ENCODE measurements at places on chromosomes 3 and 15. TPM values are rescaled to one million over a fixed set of nuclear protein-coding genes. Genes with fewer than 3 reads are reported as not detected.

- DNase-seq: no peak
- no peaks in the 10 kb centered on the region for H3K4me1 ChIP-seq
- H3K27me3 ChIP-seq: no peaks in the 10 kb centered on the region
These were observed 24.7 kb downstream of the ILDR1 start for GRCh38 chr3:121997372-121997771.

DNA sequence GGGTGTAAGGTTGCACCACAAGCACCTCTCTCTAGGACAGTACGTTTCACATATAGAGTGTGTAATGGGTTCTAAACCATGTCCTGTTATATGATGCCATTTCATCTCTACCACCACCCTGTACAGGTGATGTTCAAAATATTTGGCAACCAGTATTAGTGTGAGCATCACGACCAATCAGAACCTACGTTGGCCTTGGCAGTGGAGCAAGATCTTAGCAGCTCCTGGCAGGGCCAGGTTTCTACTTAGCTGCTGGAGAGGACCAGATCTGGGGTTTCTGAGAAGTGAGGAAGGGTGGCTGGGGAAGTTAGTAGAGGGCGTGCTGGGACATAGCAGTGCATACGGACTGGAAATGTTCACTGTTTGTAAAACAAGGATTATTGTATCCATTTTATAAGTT is 23.1 kb upstream of the MITF start:
- no peak for DNase-seq
- no peaks in the 10 kb centered on the region for H3K36me3 ChIP-seq
- H3K27ac ChIP-seq: no peak overlapping the region

- peak overlapping the region; percentile 62 for H3K4me3 ChIP-seq
- peaks cover 25% of the 10 kb centered on the region for H3K27me3 ChIP-seq
- DNase-seq: peak; percentile 62
- H3K4me1 ChIP-seq: peaks cover 21% of the 10 kb centered on the region
These were observed 984 bp downstream of the RNU6-1 start for GRCh38 chr15:67838789-67839332.

GRCh38 chr15:69543681-69544364 is 91.2 kb downstream of the RPLP1 start:
- H3K36me3 ChIP-seq: no peaks in the 10 kb centered on the region
- no peaks in the 10 kb centered on the region for H3K4me1 ChIP-seq
- H3K4me3 ChIP-seq: no peak overlapping the region
- H3K27me3 ChIP-seq: no peaks in the 10 kb centered on the region
- H3K27ac ChIP-seq: no peak overlapping the region

DNA sequence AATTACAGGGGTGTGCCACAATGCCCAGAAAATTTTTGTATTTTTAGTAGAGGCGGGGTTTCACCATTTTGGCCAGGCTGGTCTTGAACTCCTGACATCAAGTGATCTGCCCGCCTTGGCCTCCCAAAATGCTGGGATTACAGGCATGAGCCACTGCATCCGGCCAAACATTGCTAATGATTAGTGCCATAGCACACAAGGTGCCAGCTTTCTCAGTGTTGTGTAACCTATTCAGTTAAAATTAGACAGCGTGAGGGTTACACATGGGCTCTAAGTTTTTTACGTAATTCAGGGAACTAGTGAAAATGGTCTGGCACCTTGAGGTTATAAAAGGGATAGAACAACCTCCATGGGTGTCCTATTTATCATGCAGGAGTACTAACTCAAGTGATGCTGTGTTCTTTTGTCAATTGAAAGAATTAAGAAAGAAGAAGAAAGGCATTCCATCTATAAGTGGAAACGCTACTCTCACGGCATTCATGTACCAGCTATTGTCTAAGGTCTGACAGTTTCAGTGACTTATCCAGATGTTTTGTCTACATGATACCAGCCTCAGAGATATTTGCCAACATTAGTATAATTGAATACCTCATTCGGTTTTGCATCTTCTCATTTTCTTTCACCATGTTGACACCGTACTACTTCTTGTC is 84.7 kb downstream of the EOMES start:
- no peak overlapping the region for H3K4me3 ChIP-seq
- no peak overlapping the region for H3K27ac ChIP-seq
- H3K27me3 ChIP-seq: no peaks in the 10 kb centered on the region

DNA sequence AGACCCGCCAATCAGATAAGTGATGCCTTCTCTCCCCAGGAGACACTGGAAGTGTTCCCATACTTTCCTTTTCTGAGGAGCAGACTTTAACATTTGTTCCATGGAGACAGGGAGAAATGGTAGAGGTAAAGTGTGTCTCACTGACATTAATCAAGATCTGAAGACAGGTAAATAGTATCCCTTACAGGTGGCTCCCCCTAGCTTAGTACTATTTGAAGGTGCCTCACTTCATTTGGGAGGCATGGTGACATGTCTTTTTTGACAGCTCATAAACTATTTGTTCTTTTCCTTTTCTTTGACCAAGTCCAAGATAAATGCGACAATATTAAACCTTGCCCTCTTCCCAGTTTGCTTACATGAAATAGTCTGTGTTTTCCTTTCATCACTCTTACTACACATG is 485.6 kb upstream of the IL12A start:
- no peak overlapping the region for H3K27ac ChIP-seq
- no peak for DNase-seq
- no peaks in the 10 kb centered on the region for H3K36me3 ChIP-seq
- H3K4me1 ChIP-seq: no peaks in the 10 kb centered on the region

DNA sequence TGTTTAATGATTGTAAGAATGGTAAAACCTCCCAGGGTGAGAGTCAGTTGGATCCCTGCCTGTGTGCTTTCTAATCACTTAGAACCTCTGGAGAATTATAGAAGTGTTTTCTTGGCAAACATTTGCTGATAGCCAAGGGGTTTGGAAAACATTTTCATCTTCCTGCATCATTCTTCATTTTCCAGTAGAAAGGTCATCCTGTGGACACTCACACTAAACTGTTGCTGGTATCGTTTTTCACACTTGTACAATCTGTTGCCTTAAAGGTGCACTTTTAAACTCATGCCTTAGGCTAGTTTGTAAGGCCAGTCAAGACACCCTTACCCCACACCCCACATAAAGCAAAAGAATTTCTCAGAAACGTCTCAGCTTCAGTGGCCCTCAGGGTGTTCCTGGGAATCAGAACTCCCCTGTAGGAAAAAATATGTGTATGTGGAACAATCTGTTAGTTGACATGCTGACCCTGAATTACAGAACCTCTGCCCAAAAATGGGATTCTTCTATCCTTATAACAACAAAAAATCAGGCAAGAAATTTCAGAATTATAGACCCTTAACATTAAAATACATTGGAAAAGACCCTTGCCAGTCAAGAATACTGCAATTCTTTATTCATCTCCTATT is 5.8 kb upstream of the PLD1 start:
- no peaks in the 10 kb centered on the region for H3K4me1 ChIP-seq
- H3K36me3 ChIP-seq: no peaks in the 10 kb centered on the region

GRCh38 chr3:186849374-186849975 is 7.0 kb downstream of the ADIPOQ start:
- H3K27me3 ChIP-seq: no peaks in the 10 kb centered on the region
- no peak overlapping the region for H3K27ac ChIP-seq
- DNase-seq: no peak

DNA sequence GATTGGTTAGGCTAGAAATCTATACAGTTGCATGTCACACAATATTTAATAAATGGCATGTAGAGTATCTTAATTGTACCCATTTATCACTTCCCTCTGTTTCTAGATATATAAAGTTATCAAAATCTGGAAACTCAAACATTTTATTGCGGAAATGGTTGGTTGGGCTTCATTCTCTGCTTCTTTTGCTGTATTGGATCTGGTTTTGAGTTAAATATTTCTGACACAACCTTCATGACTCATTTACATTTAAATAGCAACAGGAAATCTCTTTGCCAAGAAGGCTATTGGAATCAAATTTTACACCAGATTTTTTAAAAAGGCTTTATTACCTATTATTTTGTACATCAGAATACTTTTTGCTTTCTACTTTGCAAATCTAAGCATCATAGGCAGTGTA is 153.8 kb downstream of the EBLN2 start:
- no peaks in the 10 kb centered on the region for H3K4me1 ChIP-seq
- no peaks in the 10 kb centered on the region for H3K27me3 ChIP-seq
- no peak for DNase-seq
- no peaks in the 10 kb centered on the region for H3K36me3 ChIP-seq

- no peaks in the 10 kb centered on the region for H3K36me3 ChIP-seq
- DNase-seq: no peak
- H3K27ac ChIP-seq: peak overlapping the region; percentile 22
- H3K4me1 ChIP-seq: no peaks in the 10 kb centered on the region
- no peak overlapping the region for H3K4me3 ChIP-seq
These were observed 38.7 kb upstream of the CA12 start for GRCh38 chr15:63420333-63420747.

DNA sequence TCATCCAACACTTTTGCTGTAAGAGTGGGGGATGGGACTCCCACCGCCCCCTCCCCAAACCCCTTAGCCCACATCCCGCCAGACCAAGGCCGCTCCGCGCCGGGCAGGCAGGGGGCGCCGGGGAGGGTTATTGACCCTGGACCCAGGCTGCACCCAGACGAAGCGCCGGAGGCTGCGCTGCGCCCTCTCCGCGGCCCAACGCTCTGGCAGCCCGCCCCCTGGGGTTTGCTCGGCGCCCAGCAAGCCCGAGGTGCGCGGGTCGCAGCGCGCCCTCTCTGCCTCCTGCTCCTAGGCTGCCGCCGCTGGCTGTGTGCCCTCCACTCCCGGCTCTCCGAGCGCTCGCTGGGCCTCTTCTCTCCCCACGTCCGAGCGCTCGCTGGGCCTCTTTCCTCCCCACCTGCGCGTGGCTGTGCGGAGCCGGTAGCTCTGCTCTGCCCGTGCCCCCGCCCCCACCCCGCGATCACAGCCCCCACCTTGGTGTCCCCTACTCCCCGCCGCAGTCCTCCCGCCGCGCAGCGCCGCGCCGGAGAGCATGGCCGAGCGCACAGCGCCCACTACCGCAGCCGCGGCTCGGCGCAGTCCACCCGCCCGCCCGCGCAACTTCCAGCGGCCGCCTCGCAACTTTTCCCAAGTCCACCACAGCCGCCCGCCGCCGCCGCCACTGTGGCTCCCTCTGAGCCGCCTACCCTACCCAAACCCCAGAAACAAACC is 1.2 kb downstream of the MECOM start:
- peak overlapping the region; percentile 58 for H3K4me3 ChIP-seq
- H3K27me3 ChIP-seq: peaks cover 28% of the 10 kb centered on the region
- H3K27ac ChIP-seq: peak overlapping the region; percentile 85
- no peaks in the 10 kb centered on the region for H3K4me1 ChIP-seq
- peak; percentile 71 for DNase-seq

- no peaks in the 10 kb centered on the region for H3K36me3 ChIP-seq
- peaks cover 96% of the 10 kb centered on the region for H3K27me3 ChIP-seq
- DNase-seq: no peak
- H3K4me3 ChIP-seq: no peak overlapping the region
These were observed 2.9 kb downstream of the SOX14 start for GRCh38 chr3:137766876-137767537.

GRCh38 chr3:156761713-156762451 is 64.3 kb upstream of the LEKR1 start:
- no peak overlapping the region for H3K27ac ChIP-seq
- no peaks in the 10 kb centered on the region for H3K4me1 ChIP-seq
- DNase-seq: no peak
- no peak overlapping the region for H3K4me3 ChIP-seq
- no peaks in the 10 kb centered on the region for H3K36me3 ChIP-seq

GRCh38 chr3:77605308-77605707 is 565.4 kb downstream of the ROBO2 start:
- H3K4me3 ChIP-seq: no peak overlapping the region
- no peaks in the 10 kb centered on the region for H3K4me1 ChIP-seq
- no peaks in the 10 kb centered on the region for H3K27me3 ChIP-seq
- no peak for DNase-seq

DNA sequence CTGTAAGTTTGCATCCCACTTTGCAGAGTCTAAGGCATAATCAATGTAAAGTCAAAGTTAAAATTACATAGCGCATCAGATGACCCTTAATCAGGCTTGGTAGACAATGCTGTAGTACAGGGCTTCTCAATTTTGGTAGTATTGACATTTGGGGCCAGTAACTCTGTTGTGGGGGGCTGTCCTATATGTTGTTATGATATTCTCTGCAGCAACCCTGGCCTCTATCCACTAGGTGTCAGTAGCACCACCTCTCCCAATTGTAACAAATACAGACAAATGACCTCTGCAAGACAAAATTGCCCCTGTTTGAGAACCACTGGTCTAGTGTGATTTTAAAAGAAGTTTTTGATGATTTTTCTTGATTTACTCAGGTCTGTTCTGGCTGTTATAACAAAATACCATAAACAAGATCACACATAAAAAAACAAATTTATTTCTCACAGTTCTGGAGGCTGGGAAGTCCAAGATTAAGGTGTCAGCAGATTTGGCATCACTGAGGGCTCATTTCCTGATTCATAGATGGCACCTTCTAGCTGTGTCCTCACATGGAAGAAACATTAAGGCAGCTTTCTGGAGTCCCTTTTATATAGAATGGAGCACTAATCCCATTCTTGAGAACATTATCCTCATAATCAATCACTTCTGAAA is 37.6 kb upstream of the SLC9A9 start:
- H3K4me1 ChIP-seq: no peaks in the 10 kb centered on the region
- H3K27ac ChIP-seq: no peak overlapping the region
- H3K4me3 ChIP-seq: no peak overlapping the region
- no peaks in the 10 kb centered on the region for H3K36me3 ChIP-seq
- no peaks in the 10 kb centered on the region for H3K27me3 ChIP-seq
- peak; percentile 24 for DNase-seq

GRCh38 chr15:76065793-76066192 is 6.0 kb downstream of the TMEM266 start:
- H3K27ac ChIP-seq: no peak overlapping the region
- no peaks in the 10 kb centered on the region for H3K36me3 ChIP-seq
- H3K4me1 ChIP-seq: no peaks in the 10 kb centered on the region
- H3K27me3 ChIP-seq: peaks cover 8% of the 10 kb centered on the region

DNA sequence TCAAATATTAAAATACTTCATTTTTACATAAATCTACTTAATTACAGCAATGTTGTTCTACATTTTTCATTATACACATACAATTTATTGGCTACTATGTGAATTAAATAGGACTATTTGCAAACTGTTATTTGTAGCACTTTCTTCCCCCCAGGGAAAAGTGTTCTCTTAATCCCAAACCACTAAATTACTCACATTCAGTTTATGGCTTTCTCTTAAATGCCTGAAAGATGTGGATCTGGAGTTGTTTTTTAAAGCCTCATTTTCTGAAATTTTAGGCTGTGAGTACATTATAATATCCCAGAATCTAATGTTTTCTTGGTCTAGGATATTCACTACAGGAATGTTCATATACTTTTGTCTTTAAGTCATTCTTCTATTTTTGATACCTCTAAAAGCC is 32.7 kb downstream of the PRTG start:
- H3K4me3 ChIP-seq: no peak overlapping the region
- no peaks in the 10 kb centered on the region for H3K36me3 ChIP-seq
- DNase-seq: no peak
- no peaks in the 10 kb centered on the region for H3K27me3 ChIP-seq

- no peaks in the 10 kb centered on the region for H3K4me1 ChIP-seq
- H3K4me3 ChIP-seq: no peak overlapping the region
- no peaks in the 10 kb centered on the region for H3K36me3 ChIP-seq
- DNase-seq: no peak
- H3K27ac ChIP-seq: no peak overlapping the region
These were observed 10.5 kb downstream of the MYRIP start for GRCh38 chr3:39819899-39820298.

- H3K36me3 ChIP-seq: no peaks in the 10 kb centered on the region
- no peaks in the 10 kb centered on the region for H3K4me1 ChIP-seq
- no peak for DNase-seq
These were observed 12.4 kb downstream of the CACNA2D3 start for GRCh38 chr3:54134713-54135112.

AGBL1 gene
- 0.10 TPM for total RNA-seq

PIGZ gene
- total RNA-seq: 63.7 TPM

GPR160 gene
- total RNA-seq: 56.4 TPM

OSTN gene
- total RNA-seq: not detected

ETV5 gene
- 3.1 TPM for total RNA-seq

AAGAB gene
- 58.3 TPM for total RNA-seq
